Left colon (tissue), 2 donors: ENCODE measurements at places on chromosomes 2 and 18. TPM values are rescaled to one million over a fixed set of nuclear protein-coding genes. Genes with fewer than 3 reads are reported as not detected.

DNA sequence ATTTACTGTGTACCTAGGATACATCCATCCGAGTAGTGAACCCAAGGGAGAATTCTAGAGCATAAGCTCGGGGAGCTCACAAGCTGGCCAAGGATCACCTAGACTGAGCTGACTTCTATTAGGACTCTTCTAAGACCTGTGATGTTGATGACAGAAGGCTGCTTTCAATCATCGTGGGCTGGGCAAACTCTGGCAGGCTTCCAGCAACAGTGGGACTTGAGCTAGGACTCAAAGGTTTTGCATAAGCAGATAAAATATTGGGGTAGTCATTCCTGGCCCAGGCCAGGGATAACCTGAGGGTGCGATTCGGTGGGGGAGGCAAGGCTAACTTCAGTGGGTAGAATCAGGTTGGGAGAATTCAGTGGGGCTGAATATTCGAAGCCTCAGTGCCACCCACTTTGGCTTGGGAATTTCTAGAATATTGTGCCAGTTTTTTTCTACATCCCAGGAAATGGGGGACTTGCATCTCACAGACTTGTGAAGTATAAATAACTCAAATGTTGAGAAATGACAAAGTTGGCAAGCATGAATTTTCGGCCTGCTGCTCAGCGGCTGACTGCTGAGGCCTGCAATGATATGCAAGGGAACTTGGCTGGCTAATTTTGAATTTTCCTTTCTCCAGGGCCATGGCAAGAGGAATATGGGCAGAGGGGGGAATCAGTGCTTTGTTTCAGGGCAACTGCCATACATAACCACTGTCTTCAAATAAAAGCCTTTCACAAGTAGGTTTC lies 274.3 kb downstream of the PRKCE start:
- DNase-seq, result no peak

GRCh38 chr18:74528478-74528877 lies 5.8 kb upstream of the CNDP1 start:
- no peak for DNase-seq

TCF23 gene
- not detected for total RNA-seq

- no peak for DNase-seq
These were observed 140.4 kb downstream of the FAM161A start for GRCh38 chr2:61713457-61713856.

- peak; percentile 20 for DNase-seq
These were observed 2.3 kb downstream of the KCNE4 start for GRCh38 chr2:223054193-223054781.

- no peak for DNase-seq
These were observed 900 bp downstream of the SLC40A1 start for GRCh38 chr2:189579585-189580186.

UGT1A6 gene
- 6.4 TPM for total RNA-seq

DNA sequence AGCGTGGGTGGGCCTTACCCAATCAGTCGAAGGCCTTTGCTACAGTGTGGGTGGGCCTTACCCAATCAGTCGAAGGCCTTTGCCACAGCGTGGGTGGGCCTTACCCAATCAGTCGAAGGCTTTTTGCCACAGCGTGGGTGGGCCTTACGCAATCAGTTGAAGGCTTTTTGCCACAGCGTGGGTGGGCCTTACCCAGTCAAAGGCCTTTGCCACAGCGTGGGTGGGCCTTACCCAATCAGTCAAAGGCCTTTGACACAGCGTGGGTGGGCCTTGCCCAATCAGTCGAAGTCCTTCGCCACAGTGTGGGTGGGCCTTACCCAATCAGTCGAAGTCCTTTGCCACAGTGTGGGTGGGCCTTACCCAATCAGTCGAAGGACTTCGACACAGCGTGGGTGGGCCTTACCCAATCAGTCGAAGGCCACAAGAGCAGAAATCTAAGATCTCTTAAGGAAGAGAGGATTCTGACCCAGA lies 16.3 kb upstream of the GAL3ST2 start:
- DNase-seq, result no peak

- DNase-seq, result no peak
These were observed 44.4 kb upstream of the LRRTM1 start for GRCh38 chr2:80348953-80349352.

DNA sequence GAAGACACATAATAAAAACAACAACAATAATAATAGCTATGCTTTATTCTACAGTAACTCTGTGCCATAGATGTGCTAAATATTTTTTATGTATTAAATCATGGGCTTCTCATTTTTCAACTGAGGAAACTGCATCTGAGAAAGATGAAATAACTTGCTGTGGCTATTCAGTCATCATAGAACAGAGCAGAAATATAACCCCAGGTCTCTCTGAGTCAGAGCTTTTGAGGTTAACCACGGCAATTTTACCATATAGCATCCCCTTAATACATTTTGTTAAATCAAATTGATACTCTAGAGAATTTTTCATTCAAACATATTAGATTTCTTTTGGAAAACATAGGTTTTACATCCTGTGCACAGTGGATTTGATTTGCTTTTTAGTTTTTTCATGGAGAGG lies 586.6 kb upstream of the KLHL29 start:
- DNase-seq, result no peak

DNA sequence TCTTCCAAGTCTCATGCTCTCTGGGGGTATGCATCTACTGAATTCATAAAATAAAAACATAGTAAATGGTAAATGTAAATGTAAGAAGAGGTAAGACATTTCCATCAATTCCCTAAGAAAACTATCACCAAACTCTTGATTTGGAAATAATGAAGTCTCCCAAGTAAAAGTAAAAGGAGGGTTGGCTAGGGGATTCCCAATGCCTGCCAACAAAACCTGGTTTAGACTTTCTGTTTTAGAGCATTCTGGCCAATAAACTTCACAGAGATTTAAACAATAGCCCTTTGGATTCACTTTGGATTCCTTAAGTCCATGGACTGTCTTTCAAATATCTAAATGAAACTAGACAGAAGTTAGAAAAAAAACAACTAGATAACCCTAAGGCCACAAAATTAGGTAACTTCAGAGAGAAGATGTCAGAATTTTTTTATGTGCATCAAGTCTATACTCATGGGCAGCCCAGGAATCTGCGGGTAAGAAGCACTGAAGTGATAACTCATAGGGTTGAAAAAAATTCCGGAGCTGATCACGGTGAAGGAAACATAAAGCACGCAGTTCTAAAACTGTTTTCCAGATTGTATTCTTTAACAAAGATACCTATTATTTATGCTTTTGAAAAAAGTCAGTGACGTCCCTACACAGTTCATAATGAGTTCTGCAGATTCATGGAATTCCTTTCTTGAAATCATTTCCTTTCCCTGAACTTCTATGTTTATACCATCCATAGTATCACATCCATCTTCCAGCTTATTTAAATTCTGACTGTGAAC lies 263.6 kb downstream of the AFF3 start:
- no peak for DNase-seq

CD207 gene
- total RNA-seq, result 0.22 TPM

DNA sequence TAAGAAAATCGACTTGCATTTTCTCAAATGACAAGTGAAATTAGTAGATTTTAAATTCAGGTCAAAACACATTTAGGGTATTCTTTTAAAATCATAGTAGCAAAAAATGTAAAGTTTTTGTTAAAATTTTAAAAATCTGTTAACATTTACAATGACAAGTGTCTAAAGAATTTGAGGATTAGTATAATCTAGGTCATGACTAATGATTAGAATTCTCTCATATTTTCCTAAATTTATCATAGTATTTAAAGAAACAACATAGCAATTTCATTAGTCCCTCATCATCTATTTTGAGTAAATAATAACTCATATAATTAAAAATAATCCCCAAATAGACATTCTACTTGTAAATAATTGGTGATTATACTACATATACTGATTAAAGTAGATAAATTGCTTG lies 23.6 kb downstream of the THUMPD2 start:
- DNase-seq, result no peak

GRCh38 chr2:104318001-104318665 lies 535.8 kb upstream of the POU3F3 start:
- DNase-seq, result no peak

GRCh38 chr2:39705638-39706037 lies 39.9 kb downstream of the TMEM178A start:
- DNase-seq, result no peak

- DNase-seq, result no peak
These were observed 287.6 kb downstream of the CPS1 start for GRCh38 chr2:210844016-210844415.

GRCh38 chr2:63049970-63050333 lies 678 bp upstream of the OTX1 start:
- DNase-seq, result no peak

SPHKAP gene
- not detected for total RNA-seq

GRCh38 chr18:69752737-69753380 lies 194.8 kb downstream of the CD226 start:
- no peak for DNase-seq

HNRNPA3 gene
- total RNA-seq, result 177 TPM

- peak; percentile 40 for DNase-seq
These were observed 64.0 kb upstream of the ZNF516 start for GRCh38 chr18:76558881-76559667.

UGT1A10 gene
- total RNA-seq, result 84.8 TPM

WIPF1 gene
- total RNA-seq, result 8.8 TPM

DNA sequence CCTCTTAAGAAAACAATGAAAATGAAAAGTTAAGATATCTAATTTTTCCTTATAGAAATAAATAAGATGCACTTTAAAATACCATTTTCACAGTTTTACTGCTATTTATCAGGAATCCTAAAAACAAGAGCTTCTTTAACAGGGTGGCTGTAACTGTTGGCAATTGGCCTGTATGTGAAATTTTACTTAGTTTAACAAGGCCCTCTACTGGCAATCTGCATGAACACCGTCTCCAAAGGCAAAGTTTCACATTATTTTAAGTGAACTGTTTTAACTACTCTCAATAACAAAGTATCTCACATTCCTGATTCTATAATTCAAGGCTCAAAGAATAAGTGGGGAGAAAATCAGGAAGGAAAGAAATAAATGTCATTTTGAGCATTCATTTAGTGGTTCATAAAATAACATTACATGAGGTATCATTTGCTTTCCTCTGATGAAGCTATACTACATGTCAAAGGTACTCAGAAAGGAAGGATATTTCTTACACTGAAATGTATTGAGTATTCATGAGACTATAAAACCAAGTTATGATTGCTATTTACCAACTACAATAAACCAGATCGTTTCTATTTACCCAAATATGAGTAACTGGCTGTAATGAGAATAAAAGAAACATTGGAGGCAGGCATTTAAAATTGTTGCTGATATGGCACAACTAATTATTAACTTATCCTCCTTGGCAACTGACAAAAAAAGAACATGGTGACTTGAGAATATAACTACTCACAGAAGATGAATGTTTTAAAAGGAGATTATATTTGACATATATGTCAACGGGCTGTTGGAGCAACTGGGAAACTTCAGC lies 7.0 kb downstream of the NCKAP5 start:
- no peak for DNase-seq

GRCh38 chr2:209584915-209585314 lies 161.1 kb downstream of the MAP2 start:
- no peak for DNase-seq

DNA sequence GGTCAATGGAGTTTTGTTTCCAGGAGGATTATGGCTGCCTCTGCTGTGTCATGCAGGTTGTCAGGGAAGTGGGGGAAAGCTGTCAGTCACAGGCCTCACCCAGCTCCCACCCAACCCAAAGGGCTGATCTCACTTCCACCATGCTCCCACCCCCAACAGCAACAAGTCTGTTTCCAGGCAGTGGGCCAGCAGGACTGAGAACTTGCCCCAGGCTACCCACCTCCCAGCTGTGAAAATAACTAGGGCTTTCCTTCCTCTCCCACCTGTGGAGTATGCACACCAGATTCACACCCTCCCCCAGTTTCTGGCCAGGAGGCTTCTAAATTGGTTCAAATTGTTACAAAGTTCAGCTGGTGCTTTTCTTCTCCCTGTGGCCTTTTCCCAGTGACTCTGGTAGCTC lies 95.6 kb upstream of the ACVR1 start:
- DNase-seq, result no peak

VWA3B gene
- 2.9 TPM for total RNA-seq

GRCh38 chr2:5387406-5387805 lies 304.8 kb upstream of the SOX11 start:
- no peak for DNase-seq

- DNase-seq, result no peak
These were observed 40.8 kb downstream of the CRACDL start for GRCh38 chr2:98895221-98895620.

NOSTRIN gene
- 55.6 TPM for total RNA-seq

DNA sequence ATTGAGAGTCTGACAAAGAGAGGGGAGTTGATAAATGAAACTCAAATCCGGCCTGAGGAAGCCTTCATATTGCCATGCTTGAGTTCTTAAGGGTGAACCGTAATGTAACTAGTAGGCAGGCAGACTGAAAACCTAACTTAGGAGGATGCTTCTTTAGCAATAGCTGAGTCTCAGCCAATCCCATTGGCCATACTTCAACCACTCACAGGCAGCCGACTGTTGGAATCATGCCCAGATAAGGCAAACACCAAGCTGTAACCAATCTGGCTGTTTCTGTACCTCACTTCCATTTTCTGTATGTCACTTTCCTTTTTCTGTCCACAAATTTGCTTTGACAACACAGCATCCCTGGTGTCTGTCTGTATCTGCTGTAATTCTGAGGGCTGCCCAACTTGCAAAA lies 39.5 kb downstream of the TPRKB start:
- DNase-seq, result no peak

GRCh38 chr2:64186699-64187605 lies 42.7 kb upstream of the PELI1 start:
- DNase-seq, result no peak

- no peak for DNase-seq
These were observed 795 bp downstream of the ANKRD39 start for GRCh38 chr2:96856776-96857666.

DNA sequence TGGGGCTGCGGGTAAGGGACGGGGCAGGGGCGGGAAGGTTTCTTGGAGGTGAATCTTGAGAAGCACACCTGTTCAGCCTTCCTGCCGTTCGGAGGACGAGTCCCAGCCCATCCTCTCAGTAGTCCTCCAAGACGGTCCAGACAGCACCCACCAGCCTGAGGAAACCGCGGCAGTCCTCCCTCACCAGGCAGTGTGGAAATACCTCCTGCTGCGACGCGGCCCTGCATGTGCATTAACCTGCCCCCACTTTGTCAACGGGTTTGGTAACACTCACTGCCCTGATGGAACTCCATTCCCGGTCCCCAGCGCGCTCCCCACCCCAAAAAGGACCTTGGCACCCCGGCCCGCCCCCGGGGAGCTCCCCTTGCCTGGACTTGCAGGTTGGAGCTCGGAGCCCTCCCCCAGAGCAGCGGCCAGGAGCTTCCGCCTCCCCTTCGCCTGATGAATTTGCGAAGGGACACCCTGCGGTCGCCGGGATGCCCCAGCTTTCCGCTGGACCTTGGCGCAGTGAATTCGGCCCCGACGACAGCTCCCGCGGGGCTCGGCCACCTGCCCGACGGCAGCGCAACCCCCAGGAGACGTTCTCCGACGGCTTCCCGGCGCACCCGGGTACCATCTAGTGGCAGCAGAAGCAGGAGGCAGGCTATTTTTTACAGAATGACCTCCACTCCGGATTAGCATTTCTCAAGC lies 31.5 kb downstream of the ACVR1C start:
- peak; percentile 16 for DNase-seq

DNA sequence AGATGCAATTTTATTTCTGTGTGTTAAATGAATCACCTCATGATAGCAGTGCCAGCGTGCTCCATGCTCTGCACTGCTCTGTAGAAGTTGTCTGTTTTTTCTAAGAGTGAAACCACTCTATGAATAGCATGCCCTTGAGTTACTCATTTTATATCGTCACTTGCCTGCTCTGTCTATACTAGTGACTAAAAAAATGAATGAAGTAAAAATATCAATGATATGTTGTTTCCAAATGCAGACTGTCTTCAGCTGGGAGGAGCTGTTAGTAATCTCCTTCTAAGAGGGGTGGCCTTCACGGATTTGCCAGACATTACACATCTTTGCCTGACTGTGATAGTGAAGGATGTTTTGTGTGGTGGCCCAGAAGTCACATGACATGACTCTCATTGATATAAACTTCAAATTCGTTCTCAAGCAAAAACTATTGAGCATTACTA lies 852.1 kb downstream of the CNTNAP5 start:
- no peak for DNase-seq
